Uterus (tissue), 4 donors: ENCODE measurements at places on chromosomes 1 and 21. TPM values are rescaled to one million over a fixed set of nuclear protein-coding genes. Genes with fewer than 3 reads are reported as not detected.

COL16A1 gene
- 76.5 TPM for total RNA-seq

CD2 gene
- total RNA-seq: not detected

EIF4G3 gene
- 24.1 TPM for total RNA-seq

DNA sequence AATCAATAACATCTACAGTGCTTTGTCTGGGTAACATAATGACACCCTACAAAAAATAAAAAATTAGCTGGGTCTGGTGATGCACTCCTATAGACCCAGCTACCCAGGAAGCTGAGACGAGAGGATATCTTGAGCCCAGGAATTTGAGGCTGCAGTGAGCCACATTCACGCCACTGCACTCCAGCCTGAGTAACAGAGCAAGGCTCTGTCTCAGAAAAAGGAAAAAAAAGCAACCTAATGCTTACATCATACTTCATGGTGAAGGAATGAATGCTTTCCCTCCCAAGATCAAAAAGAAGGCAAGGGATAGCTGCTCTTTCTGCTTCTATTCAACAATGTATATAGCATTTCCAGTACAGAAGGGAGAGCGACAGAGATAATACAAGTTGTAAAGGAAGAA lies 24.2 kb upstream of the CTTNBP2NL start:
- DNase-seq: no peak
- no peak overlapping the region for H3K27ac ChIP-seq
- no peak overlapping the region for H3K4me3 ChIP-seq
- no peaks in the 10 kb centered on the region for H3K27me3 ChIP-seq
